Hair follicular keratinocyte (primary cell): ENCODE measurements at places on chromosomes 3 and 15. TPM values are rescaled to one million over a fixed set of nuclear protein-coding genes. Genes with fewer than 3 reads are reported as not detected.

The CHRM5 gene
- total RNA-seq: not detected in 2 replicates

The ST8SIA2 gene
- not detected in 2 replicates for total RNA-seq

The GOLGA6D gene
- total RNA-seq: not detected in 2 replicates

The GOLGA8J gene
- not detected in 2 replicates for total RNA-seq

The WWTR1 gene
- 20.7 and 21.0 TPM in 2 replicates for total RNA-seq

The KNL1 gene
- 9.7 and 23.4 TPM in 2 replicates for total RNA-seq

The CD200R1 gene
- total RNA-seq: 1.2 TPM in 1 of 2 replicates, not detected in the other

The ITGA11 gene
- 0.08 and 0.27 TPM in 2 replicates for total RNA-seq

The NPAP1 gene
- not detected in 2 replicates for total RNA-seq

The GUCA1C gene
- not detected in 2 replicates for total RNA-seq

The SLC4A7 gene
- 51.4 and 61.5 TPM in 2 replicates for total RNA-seq

The GXYLT2 gene
- 3.3 and 6.0 TPM in 2 replicates for total RNA-seq

The DUSP7 gene
- total RNA-seq: 118 and 162 TPM in 2 replicates

The NR2E3 gene
- not detected in 2 replicates for total RNA-seq

The B2M gene
- 697 and 847 TPM in 2 replicates for total RNA-seq

The KLHL40 gene
- not detected in 2 replicates for total RNA-seq

The CATSPER2 gene
- 0.46 and 0.78 TPM in 2 replicates for total RNA-seq

The SH3GL3 gene
- total RNA-seq: 0.23 and 1.5 TPM in 2 replicates

The SLC9A9 gene
- 2.0 and 5.7 TPM in 2 replicates for total RNA-seq

The SKOR1 gene
- total RNA-seq: 0.08 TPM in 1 of 2 replicates, not detected in the other

The GP9 gene
- not detected in 2 replicates for total RNA-seq

The IL5RA gene
- total RNA-seq: not detected in 2 replicates

The LYZL4 gene
- not detected in 2 replicates for total RNA-seq

The APBA2 gene
- 6.6 and 10.4 TPM in 2 replicates for total RNA-seq

The HIGD2B gene
- total RNA-seq: not detected in 2 replicates

The ESYT3 gene
- total RNA-seq: 0.65 and 1.5 TPM in 2 replicates

The CDCP1 gene
- total RNA-seq: 94.4 and 155 TPM in 2 replicates

The GOLGA8S gene
- not detected in 2 replicates for total RNA-seq

The KLF15 gene
- not detected in 2 replicates for total RNA-seq

The ASB7 gene
- total RNA-seq: 6.0 and 7.8 TPM in 2 replicates

The CFAP20DC gene
- total RNA-seq: 7.3 and 10.0 TPM in 2 replicates

The NR2F2 gene
- 2.3 and 3.9 TPM in 2 replicates for total RNA-seq

The SLC22A13 gene
- not detected in 2 replicates for total RNA-seq

The ANKRD63 gene
- not detected in 2 replicates for total RNA-seq

The DNAJB11 gene
- 64.6 and 130 TPM in 2 replicates for total RNA-seq

The ARIH2 gene
- total RNA-seq: 51.1 and 69.0 TPM in 2 replicates

The STAC gene
- total RNA-seq: 4.4 and 4.9 TPM in 2 replicates

The PLA2G4E gene
- total RNA-seq: 0.27 and 0.39 TPM in 2 replicates

The PLA2G4D gene
- total RNA-seq: 0.08 TPM in 1 of 2 replicates, not detected in the other

The HDAC11 gene
- total RNA-seq: 14.8 and 16.3 TPM in 2 replicates

The GNAI2 gene
- total RNA-seq: 179 and 228 TPM in 2 replicates

The LOXL1 gene
- total RNA-seq: 12.8 and 16.4 TPM in 2 replicates

The GNAT1 gene
- not detected in 2 replicates for total RNA-seq

The IL1RAP gene
- total RNA-seq: 50.5 and 63.0 TPM in 2 replicates
